ENCODE measurements at places on chromosomes 13 and 19.

GRCh38 chr13:33236021-33236420, 49.5 kb downstream of the STARD13 start:
- DNase-seq: no peak

DNA sequence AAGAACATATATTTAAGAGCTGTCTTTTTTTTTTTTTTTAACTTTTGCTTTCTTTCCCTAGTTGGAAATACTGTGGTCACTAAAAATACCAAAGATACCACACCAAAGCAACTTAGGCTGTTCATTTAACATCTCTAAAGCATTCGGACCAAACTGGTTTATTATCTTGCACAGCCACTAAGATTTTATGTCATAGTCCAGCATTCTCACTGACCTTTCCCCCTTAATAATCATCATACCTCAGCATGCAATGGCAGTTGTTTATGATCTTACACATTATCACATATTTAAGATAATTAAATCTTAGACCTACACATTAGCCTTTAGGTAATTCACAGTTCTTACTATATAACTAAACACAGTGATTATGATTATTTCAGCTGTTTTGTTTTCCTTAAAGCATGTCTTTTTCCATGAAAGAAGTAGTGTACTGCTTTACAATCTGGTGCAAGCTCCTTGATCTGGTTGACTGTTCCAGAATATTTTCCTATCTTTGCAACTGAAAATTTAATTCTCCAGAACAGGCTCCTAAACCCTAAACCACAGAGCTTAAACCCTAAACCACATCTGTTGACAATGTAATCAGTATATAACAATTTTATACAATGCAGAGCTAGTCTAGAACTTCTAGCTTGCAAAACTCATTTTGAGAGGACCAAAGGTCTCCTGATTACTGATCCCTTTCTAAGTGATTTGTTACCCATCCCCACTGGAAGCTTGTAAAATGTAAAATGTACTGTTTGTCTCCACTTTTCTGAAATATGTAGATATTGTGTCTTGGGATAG, 74.2 kb downstream of the CDK8 start:
- DNase-seq: no peak

- DNase-seq: no peak
Observed at GRCh38 chr13:63864171-63864902, 2448.7 kb upstream of the PCDH20 start.

DNA sequence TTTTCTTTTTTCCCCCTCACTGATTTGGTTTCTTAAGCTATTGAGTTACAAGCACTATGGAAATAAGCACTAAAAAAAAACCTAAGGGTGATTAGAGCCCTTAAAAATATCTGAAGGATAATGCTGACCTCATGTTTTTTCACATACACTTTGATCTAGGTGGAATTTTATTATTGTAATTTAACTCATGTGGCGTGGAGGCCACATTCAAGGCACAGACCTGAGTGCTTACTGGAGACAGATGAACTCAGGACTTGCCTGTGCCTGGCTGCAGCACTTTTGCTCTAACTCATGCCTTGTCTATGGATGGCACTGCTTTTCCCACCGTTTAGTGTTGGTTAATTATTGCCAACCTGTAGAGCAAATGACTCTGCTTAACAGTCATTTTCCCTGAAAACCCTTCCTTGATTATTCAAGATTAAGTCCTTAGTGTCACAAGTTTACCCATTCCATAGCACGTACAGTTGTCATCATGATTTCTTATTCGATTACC, 541.4 kb downstream of the GPC6 start:
- peak; percentile 71 for DNase-seq

DNA sequence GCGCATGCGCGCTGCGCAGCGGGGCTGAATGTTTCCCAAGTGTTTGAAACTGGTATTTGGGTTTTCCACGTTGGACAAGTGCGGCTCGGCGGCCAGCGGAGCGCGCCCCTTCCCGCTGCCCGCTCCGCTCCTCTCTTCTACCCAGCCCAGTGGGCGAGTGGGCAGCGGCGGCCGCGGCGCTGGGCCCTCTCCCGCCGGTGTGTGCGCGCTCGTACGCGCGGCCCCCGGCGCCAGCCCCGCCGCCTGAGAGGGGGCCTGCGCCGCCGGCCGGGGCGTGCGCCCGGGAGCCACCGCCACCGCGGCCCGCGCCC, at the start of gene ING1:
ING1 (plus strand) TSS at position 59 of the 311 bp plus-strand sequence. CDS start 450 bp downstream, outside the sequence.
- DNase-seq: no peak

- no peak for DNase-seq
Observed at GRCh38 chr13:103218253-103218652, 152.0 kb upstream of the SLC10A2 start.

- DNase-seq: no peak
Observed at GRCh38 chr13:66218583-66218982, 1011.6 kb downstream of the PCDH9 start.

- no peak for DNase-seq
Observed at GRCh38 chr13:109537584-109537983, 248.8 kb downstream of the IRS2 start.

- DNase-seq: no peak
Observed at GRCh38 chr19:15129856-15130585, 22.8 kb downstream of the SYDE1 start.

GRCh38 chr19:15439078-15439799, 10.5 kb downstream of the WIZ start:
- no peak for DNase-seq

DNA sequence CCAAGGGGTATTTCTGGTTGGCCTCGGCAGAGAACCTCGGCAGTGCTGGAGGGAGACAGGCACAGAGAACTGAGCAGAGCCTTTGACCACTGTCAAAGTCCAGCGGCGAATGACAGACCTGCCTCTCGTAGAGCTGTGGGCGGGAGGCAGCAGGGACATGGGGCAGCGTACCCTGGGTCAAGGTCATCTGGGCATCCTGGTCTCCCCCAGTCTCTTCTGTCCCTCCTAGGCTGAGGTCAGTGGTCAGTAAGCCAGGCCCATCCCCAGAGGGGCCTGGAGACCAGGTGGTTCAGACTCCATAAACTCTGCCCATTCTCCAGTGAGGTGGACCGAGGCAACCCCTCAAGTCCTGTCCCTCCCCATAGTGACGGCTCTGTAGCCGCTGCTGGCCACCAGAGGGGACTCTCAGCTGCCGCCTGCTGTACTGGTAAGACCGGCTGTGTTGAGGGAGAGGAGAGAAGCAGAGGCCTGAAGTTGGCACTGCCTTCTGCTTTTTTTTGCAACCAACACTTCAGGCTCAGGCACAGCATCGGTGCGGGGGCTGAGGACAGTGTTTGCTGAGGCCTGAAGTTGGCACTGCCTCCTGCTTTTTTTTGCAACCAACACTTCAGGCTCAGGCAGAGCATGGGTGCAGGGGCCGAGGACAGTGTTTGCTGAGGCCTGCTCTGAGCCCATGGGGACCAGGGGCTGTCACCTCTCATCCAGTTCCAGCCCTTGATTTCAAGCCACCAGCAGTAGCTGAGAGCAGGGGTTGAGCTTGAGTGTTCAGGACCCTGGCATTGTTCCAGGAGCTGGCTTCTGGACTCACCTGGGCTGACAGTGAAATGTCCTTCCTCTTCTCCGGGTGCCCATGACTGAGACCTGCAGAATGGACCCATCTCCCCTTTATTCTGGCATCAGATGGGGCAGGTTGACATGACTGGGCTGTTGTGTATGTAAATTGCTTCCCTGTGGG, at the start of gene PGLYRP2:
PGLYRP2 (minus strand) TSS at position 111 of the 955 bp plus-strand sequence. CDS start 130 bp downstream, outside the sequence.
- DNase-seq: no peak

- DNase-seq: no peak
Observed at GRCh38 chr19:55044771-55045716, 7.0 kb upstream of the GP6 start.

DNA sequence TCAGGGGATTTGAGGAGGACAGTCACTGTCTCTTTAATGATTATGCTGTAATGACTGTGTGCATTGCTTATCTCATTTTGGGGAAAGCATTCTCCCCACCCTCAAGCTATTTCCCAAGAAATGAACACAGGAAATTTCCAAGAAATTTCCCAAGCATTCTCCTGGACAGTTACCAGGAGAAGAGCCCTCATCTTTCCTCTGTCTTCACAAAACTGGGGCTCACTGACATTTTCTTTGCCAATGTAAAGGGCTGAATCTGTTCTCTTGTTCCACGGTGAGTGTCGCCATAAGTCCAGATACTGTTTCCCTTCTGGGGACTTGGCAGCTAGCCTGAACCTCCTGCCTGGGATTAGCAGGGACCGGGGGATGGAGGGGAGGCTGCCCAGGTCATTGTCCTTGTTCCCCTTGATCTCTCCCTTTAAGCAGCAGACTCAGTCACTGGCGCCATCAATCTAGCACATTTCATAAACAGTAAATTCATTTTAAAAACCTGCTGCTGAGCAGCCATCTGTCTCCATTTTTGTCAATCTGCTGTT, 172.8 kb downstream of the DNAJC15 start:
- DNase-seq: no peak

GRCh38 chr13:46101484-46102254, 3.2 kb downstream of the CPB2 start:
- DNase-seq: no peak

DNA sequence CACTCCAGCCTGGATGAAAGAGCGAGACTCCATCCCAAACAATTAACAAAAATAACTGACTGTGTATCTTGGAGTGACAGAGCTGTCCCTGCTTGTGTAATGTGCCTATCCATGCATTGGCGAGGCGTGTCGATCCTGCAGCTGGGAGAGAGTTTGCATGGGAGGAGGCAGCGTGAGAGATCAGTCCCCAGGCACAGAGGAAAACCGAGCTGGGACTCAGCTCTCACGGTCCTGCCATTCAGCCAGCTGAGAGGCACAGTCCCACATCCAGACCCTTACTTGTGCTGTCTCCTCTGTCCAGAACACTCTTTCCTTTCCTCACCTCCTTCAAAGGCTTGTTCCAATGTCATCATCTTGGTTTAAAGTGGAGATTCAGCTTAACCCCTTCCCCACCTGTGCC, 11.9 kb upstream of the SULT2B1 start:
- no peak for DNase-seq

DNA sequence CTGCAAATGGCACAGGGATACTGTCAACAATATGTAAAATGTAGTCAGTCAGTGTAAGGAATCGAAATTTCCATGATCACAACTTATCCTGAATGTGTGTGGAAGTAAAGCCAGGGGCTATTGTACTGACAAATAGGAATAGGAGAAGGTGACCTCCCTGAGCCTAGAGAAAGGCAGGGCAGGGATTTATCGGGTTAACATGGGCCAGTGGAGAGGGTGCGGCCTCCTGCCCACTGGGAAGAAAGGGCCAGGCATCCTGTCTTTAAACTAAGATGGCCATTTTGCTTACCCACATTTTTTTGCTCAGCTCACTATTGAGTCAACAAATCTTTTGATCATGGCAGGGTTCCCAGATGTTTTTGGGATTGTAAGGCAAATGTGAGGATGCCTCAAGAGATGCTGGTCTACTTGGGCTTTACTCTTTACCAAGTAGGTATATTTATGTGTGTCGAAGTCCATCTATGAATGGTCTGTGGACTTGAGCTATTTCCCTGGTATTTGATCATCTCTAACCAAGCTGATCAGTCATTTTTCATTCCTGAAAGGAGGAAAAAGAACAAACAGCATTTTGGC, 116.6 kb upstream of the RNF113B start:
- no peak for DNase-seq

DNA sequence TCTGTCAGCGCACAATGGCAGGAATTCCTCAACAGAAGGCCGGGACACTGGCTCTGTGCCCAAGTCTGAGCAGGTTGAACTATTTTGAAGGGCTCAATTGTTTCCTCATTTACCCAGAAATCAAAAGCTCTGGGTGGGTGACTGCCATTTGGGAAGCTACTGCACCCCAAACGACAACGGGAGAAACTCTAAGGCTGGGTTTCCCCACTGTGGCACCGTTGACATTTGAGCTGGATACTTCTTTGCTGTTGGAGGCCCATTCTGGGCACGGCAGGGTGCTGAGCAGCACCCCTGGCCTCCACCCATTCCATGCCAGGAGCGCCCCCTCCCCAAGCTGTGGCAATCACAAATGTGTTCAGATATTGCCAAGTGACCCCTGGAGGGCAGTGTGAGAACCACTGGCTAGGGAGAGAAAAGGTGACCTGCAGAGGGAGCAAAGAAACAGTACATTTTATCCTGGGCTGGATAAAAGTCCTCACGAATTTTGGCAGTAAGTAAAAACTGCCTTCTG, 62.5 kb downstream of the RFX2 start:
- no peak for DNase-seq

GRCh38 chr19:2478278-2478755, 2.4 kb downstream of the GADD45B start:
- peak; percentile 69 for DNase-seq

GRCh38 chr13:27370305-27370872, 54.0 kb upstream of the GTF3A start:
- no peak for DNase-seq

DNA sequence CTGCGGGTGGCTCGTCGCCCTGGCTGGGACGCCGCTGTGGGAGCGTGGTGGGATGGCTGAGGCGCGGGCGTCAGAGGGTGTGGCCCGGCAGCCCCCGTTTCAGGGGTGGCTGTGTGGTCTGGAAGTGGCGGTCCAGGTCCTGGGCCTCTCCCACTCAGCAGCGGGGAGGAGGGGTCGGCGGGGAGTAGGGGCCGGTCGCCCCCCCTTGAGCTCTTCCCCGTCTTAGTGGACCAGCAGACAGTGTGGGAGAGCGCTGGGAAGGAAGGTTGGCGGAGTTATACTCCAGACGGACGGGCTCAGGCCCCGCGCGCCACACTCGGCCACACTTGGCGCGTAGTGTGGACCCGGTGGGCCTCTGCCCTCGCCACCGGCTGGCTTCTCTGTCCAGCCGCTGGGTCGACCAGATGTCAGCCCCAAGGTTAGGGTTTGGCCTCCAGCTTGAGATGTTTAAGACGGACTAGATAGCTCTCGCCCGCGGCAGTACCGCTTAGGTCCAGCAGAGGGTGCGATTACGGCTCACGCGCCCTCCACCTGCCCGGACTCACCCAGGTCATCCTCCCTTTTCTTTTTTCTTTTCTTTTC, 21.7 kb upstream of the ZNF429 start:
- peak; percentile 0 for DNase-seq

- no peak for DNase-seq
Observed at GRCh38 chr19:11534538-11534937, 4.1 kb upstream of the CNN1 start.

DNA sequence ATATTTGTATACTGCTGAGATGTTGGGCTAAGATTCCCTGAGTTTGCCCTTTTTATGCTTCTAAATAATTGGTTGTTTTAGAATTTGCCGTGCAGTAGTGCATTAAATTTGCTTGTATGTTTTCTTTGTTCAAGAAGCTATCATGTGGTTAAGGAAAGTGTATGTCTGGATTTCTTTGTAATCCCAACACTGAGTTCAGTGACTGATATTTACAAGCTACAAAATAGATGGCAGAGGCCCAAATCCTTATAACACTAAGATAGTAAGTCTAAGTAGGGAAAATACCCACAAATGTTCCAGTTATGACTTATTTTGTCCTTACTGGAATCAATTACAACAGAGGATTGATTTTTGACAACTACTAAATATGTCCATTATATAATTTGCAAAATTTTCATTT, 435.0 kb upstream of the KLF12 start:
- no peak for DNase-seq

- no peak for DNase-seq
Observed at GRCh38 chr19:38321646-38322196, 2.1 kb downstream of the KCNK6 start.

GRCh38 chr13:99366075-99366987, 59.1 kb upstream of the GPR183 start:
- DNase-seq: no peak

Measured in NCI-H526 (cell line).